NCI-H510A (cell line): ENCODE measurements at places on chromosomes 2 and 18.

GRCh38 chr2:47935071-47935470 is 28.8 kb upstream of the FBXO11 start:
- DNase-seq: no peak

DNA sequence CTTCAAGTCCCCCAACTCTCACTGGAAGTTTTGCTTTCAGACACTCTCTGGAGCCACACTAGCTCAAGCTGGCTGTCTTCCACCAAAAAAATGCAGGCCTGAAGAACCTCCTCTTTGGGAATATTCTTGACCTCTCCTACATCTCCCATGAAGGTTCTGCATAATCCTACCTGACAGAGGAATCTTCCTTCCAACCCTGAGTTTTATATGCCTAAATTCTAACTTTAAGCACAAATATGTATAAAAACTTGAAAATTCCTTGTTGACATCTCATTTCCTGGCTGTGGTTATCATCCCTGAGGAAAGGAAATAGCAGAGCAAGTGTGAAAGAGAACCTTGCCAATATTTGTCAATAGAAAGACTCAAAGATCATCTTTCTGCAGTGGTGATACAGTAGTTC is 249.0 kb downstream of the LPIN1 start:
- DNase-seq: no peak

- DNase-seq: no peak
Measured at GRCh38 chr2:152046940-152047339, 51.9 kb downstream of the CACNB4 start.

DNA sequence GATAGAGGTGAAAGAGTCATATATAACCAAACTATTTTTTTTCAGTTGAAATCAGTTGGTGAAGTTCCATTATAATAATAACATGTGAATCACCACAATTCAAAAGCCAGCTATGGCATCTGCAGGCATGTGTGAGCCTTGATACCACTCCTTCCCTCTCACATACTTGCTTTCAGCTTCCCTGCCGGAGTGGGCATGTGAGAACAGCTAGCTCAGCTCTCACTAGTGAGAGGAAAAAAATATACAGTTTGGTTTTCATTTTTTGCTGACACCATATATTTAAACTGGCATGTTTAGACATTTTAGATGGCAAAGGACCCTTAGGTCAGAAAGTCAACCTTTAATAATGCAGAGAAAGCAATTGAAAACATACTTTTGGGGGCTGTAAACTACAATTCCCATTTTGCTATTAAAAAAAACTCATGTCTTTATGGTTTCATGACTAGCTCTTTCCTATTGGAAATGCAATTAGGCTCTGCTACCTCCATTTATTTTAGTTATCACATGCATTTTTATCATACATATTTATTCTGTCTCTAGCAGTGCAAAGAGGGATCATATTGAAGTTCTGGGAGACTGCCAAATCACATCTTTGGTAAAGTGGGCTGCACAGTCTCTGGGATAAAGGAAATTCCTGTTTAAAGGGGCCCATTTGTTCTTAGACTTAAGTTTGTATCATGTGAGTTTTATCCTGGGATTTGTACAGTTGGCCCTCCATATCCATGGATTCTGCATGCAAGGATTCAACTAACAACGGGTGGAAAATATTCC is 33.2 kb upstream of the SLC40A1 start:
- DNase-seq: no peak

- no peak for DNase-seq
Measured at GRCh38 chr2:108926561-108927380, 62.2 kb downstream of the EDAR start.

DNA sequence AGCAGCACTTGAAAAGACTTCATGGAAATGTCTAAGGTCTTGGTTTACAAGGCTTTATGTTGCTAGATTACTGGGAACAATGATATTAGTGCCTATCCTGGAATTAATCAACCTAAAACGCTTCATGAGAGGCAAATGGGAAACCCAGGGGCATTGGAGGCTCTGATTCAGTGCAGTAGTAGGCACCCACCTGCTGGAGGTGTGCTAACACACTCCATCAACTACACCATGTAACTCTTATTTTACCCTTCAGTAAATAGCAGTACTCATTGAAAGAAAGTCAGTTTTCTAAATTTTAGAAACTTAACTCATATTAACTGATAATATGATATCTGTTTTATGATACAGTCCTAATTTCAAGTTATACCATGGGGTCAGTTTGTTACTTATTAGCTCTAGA is 17.4 kb upstream of the HNRNPA3 start:
- no peak for DNase-seq

- no peak for DNase-seq
Measured at GRCh38 chr18:46402396-46402795, 254.6 kb downstream of the LOXHD1 start.
